Posterior vena cava (tissue), 2 donors: ENCODE measurements at places on chromosomes 4 and X. TPM values are rescaled to one million over a fixed set of nuclear protein-coding genes. Genes with fewer than 3 reads are reported as not detected.

GRCh38 chr4:1216869-1217294, 32.0 kb downstream of the CTBP1 start:
- no peak for DNase-seq

- DNase-seq = no peak
Observed at GRCh38 chr4:88093874-88094273, 64.6 kb downstream of the ABCG2 start.

GRCh38 chr4:69066945-69067344, 29.3 kb upstream of the UGT2B7 start:
- no peak for DNase-seq

- no peak for DNase-seq
Observed at GRCh38 chr4:94500685-94501084, 48.9 kb downstream of the PDLIM5 start.

DNA sequence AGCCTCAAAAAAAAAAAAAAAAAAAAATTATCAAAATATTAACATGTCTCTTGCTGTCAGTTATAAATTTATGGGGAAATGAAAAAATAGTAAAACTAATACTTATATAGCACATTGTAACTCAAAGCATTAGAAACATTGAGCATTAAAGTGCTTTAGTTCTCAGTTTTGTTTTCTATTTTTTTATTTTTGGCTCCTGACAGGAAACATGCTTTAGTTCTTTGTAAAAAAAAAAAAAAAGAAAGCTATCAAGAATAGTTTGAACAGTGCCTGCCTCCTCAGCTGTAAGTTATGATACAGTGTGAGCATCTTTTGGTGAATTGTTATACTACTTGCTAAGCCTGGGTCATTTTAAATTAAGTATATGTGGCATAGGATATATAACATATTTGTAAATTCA, 5.1 kb upstream of the CENPC start:
- DNase-seq = no peak

- DNase-seq = no peak
Observed at GRCh38 chrX:43974741-43975465, 1.7 kb upstream of the NDP start.

DNA sequence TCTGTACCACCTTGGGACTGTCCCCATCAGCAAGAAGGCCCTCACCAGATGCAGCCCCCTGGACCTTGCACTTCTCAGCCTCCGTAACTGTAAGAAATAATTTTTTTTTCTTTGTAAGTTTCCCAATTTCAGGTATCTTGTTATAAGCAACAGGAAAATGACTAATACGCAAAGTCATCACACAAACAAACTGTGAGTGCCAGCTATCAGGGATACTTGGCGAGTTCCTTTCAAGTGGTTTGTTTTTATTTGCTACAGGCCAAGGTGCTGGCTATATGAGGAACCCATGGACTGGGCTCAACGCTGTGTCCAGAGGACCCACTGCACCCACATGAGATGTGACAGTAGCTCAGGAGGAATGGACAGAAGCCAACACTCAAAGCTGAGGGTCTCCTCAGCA, 11.5 kb upstream of the GPM6B start:
- no peak for DNase-seq

ATP6AP2 gene
- total RNA-seq = 107 TPM

GPC4 gene
- 17.3 TPM for total RNA-seq

STK26 gene
- 8.9 TPM for total RNA-seq
